ENCODE measurements at places on chromosomes 5 and 9.

DNA sequence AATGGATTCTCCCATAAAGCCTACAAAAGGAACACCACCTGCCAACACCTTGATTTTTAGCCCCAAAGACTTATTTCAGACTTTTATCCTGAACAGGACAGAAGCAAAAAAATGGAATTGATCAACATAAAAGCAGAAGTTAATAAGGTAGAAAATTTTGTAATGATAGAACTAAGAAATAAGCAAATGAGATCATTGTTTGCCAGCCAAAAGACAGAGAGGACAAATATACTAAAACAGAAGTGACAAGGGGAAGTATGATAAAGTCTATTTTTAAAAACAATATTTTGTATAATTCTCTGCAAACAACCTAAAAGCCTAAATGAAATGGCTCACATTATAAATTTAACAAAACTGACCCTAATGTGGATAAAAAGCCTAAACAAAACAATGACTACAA lies 110.5 kb upstream of the PRSS3 start:
- no peak for DNase-seq

DNA sequence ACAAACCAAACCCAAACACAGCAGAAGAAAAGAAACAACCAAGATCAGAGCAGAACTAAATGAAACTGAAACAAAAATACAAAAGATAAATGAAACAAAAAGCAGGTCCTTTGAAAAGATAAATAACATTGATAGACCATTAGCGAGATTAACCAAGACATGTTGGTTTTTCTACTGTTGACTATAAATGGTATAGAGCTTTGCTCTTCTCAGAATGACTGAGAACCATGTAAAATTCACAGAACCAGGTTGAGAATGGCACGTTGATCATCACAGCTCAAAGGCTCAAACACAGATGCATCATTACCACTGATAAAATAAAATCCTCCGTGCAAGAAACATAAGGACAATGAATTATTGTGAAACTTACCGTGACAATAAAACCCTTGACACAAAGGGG lies 105.2 kb downstream of the MARCHF11 start:
- no peak for DNase-seq

DNA sequence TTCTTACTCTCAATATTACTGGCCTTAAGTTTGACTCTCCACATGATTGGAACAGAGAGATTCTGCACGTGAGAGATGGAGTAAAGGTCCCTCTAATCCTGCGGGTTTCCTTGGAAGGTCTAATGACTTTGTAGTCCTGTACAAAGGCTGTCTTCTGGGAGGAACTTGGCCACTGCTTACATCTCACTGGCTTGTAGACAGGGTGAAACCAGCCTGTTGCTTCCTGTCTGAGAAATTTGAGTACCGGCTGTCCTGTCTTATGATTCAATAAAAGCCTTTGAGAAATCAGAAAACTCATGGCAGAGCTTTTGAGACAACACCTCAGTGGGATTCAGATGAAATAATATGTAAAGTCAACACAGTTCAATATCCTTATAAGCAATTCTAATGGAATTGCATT lies 43.0 kb downstream of the IL31RA start:
- DNase-seq = no peak

- no peak for DNase-seq
Observed at GRCh38 chr5:122882831-122883230, 37.4 kb downstream of the SNX24 start.

- DNase-seq = no peak
Observed at GRCh38 chr5:71533142-71533541, 54.0 kb upstream of the MCCC2 start.

- DNase-seq = no peak
Observed at GRCh38 chr5:141692919-141693725, 11.1 kb upstream of the ARAP3 start.

- no peak for DNase-seq
Observed at GRCh38 chr5:132849347-132849746, 16.9 kb downstream of the GDF9 start.

- no peak for DNase-seq
Observed at GRCh38 chr9:86795823-86796553, 151.3 kb downstream of the GAS1 start.

DNA sequence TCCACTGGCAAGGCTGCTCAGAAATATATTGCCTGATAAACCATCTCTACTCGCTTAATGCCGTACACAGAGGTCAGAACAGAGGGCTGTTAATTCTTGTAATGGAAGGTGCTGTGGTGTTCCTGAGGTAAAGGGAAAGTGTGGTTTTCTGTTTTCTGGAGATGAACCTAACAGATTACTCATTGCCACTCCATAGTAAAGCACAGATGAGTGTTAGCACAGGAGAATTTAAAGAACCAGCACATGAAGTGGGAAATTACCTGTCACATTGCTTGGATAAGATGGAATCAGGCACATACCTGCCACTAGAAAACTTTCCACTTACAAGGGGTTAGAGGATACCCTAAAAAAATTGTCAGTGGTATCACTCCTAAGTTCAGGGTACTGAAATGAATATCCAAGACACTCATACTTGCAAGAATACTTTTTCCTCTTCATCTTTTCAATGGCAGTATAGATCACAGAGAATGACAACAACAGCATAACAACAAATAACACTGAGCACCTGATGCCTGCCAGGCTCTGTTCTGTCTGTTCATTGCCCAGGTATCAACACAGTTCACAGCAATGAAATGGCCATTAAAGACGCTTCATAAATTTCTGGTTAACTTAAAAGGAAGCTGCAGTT lies 152.9 kb upstream of the GNA14 start:
- DNase-seq = no peak

DNA sequence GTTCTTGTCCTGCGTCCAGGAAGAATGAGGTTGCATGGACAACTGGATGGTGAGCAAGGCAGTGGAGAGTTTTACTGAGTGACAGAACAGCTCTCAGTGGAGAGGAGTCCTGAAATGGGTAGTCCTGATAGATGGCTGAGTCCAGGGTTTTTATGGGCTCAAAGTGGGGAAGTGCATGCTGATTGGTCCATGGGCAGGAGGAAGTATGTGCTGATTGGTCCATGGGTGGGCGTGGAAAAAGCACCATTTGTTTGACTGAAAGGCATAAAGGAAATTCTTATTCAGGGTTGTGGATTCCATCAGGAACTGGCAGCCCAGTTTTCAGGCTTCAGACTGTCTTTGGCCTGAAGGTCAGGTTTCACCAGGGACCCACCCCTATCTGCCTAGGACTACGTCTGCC lies 10.6 kb downstream of the FSD1L start:
- no peak for DNase-seq

- DNase-seq = no peak
Observed at GRCh38 chr5:173841710-173842109, 46.4 kb upstream of the CPEB4 start.

- DNase-seq = no peak
Observed at GRCh38 chr9:2053883-2054845, 39.0 kb downstream of the SMARCA2 start.

DNA sequence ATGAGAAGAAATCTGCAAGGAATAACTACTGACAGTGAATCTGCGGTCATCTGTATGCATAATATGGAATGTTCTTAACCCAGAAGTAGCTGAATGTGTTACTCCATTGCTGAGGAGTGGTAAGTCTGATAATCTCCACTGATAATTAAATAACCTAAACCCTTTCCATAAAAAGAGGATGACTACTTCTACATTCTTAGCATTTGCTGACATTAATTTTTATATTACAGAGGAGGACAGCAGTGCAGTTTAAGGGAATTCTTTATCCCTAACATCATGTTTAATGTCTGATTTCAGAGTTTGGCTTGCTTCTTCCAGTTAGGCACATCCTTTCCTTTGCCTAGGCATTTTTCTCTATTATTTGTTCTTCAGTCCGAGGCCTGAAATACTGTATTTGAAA lies 52.2 kb downstream of the CDC42SE2 start:
- DNase-seq = no peak

DNA sequence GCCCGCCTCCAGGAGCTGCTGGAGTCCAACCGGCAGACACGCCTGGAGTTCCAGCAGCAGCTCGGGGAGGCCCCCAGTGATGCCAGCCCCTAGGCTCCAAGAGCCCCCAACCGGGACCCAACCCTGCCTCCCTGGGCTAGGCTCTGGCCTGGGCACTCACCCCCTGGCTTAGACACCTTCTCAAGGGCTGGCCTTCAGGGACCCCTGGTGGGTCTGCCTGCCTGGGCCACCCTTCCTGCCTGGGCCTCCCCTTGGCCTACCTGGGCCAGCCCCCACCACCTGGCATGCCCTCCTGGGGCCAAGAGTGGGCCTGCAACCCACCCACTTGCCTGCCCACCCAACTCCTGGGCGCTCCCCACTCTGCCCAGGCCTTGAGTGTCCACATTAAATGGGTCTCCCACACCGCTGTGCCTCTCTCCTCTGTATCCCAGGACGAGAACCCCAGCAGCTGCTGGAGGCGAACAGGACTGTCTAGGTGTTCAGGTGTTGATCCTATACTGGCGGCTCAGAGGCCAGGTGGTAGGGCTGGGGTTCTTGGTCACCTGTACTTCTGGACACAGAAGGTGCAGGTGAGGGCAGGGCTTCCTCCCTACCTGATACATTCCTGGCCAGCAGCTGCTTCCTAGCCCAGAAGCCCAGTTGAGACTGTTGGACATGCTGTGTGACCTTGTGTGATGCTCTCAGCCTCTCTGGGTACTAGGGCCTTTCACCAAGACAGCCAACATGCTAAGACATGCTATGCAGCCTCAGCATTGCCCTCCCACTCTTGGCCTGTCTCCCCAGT lies 3.6 kb downstream of the BBLN start:
- no peak for DNase-seq

DNA sequence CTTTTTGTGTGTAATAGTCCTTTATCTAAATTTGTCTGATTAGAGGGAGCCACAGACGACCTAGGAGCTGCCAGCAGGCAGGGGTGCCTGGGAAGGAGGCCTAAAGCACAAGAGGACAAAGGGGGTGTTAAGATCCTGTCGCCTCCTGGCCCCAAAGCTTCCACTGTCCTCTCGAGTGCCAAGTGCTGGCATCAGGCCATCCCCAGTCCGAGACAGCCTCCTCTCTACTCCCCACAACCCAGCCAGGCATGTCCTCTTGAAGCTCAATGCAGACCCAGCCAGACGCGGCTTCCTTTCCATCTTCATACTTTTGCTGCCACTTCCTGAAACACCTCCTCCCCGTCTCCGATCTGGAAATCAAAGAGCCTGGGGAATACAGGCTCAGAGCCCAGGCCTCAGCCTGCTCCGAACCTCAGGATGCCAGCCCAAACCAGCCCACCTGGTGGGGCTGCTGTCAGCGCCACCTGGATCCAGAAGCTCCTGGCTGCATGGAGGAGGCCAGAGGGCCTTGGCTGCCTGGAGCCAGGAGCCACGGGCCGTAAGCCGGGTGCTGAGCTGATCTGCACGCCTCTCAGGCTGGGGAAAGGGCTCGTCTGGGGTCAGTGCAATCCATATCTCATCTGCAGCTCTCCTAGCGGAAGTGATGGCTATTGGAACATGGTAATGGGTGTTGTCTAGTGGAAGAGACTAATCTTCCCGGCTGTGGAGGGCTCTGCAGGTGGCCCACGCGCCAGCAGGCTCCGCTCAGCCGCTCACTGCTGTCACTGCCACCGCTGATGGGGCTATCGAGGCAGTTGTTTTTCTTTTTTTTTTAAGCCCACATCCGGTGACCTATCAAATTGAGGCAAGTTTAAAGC lies 60.2 kb upstream of the FUBP3 start:
- DNase-seq = no peak

- no peak for DNase-seq
Observed at GRCh38 chr9:95313010-95313498, 4.5 kb downstream of the FANCC start.

- DNase-seq = no peak
Observed at GRCh38 chr5:78102500-78102899, 192.0 kb downstream of the AP3B1 start.

DNA sequence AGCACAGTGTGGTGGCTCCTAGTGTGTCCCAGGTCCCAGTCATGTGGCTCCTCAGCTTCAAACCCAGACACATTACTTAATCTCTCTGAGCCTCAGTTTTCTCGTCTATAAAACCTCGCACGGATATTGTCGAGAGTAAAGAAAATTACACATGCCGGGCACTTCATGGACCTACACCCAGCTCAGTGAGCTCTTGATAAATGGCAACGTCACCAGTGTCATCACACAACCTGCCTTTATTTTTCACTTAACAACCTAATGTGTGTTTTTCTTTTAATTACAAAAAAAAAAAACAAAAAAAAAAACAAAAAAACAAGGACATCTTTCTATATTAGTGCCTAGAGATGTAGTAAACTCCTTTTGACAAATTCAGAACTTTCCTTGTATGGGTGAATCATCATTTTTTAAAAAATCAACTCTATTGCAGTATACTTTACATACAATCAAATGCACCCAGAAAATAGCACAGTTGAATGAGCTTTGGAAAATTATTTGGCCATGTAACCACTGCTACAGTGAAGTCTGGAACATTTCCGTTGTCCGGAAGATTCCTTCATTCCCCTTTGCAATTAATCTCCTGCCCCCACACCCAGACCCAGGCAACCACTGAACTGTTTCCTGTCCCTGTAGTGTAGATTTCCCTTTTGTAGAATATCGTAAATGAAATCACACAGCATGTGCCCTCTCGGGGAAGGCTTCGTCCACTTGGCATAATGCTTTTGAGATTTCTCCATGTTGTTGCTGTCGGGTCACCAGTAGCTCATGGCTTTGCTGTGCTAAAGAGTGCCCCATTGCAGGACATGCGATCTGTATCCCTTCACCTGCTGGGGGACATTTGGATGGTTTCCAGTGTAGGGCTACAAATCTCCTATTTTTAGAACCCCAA lies 100.4 kb upstream of the LARP1 start:
- no peak for DNase-seq

DNA sequence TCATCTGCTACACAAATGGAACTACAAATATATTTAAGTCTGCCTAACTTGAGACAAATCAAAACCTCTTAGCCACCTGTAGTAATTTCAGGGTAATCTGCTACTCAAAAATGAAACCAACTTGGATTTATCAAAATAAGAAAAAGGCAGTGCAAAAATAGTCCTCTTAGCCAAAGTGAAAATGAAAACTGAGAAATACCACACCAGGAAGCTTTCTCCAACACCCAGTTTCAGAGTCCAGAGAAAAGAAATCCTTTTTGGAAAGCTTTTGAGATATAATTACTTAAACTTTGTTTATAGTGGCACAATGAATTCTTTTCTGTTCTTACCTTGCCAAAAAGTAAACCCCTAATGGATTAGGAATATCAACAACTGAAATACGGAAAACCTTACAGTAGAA lies 990.4 kb downstream of the EFNA5 start:
- no peak for DNase-seq

DNA sequence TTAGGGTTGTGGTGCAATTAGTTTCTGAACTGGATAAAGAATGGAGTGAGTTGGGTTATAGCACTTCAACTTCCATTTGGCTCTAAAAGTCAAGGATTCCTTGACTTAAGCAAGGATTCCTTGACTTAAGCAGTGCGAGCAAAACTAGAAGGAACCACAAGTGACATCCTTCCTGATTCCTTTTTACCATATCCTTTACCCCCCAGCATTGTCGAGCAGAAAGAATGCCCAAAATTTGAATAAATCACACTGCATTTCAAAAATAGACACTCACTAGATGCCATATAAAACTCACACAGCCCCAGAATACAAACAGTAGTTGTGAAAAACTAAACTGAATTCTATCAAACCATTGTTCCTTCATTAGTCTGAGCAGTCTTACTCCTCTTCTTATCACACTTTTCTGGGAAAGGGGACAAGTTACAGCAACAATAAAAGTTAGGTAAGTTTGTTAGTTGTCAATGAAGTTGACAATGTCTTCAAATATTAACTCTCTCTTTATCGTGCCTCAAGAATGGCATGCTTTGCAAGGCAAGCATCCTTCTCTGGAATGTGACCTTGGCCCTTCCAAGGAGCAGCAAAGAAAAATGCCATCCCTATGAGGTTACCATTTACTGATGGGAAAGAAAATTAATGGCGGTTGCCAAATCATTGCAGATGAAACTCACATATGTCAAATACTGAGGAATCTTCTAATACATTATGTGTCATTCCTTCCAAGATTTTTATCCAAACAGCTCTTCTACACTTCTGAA lies 273.3 kb upstream of the ANKRD55 start:
- no peak for DNase-seq

Measured in stimulated activated CD8-positive, alpha-beta memory T cell treated with anti-CD3 and anti-CD28 coated beads, Interleukin-15, amount 100 ng/mL, for 24 hours (primary cell).